ENCODE measurements at places on chromosomes 3 and 15.

- no peak for DNase-seq
Measured at GRCh38 chr3:160171813-160172212, 53.4 kb upstream of the C3orf80 start.

GRCh38 chr3:179000144-179000543, 71.5 kb downstream of the ZMAT3 start:
- DNase-seq: no peak

DNA sequence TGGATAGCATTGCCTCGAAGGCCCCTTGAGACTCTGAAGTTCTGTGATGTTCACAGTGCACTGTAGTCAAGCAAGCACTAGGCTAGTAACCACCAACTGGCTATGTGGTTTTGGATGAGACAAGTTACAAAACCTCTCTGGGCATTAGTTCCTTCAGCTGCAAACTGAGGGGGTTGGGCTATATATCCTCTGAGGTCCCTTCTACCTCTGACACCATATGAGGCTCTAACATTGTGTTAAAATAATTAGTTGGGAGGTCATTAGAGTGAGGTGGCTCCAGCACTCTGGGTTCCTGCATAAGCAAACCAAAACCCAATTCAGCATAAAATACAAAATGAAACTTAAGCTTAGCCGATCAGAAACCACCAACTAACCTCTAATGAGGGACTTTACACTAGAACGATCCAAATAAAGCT, 209.5 kb upstream of the LRRN1 start:
- no peak for DNase-seq

- no peak for DNase-seq
Measured at GRCh38 chr15:66748708-66749035, 46.6 kb downstream of the SMAD6 start.

GRCh38 chr3:8371085-8371551, 130.5 kb upstream of the LMCD1 start:
- no peak for DNase-seq

- no peak for DNase-seq
Measured at GRCh38 chr3:72821161-72821781, 27.0 kb downstream of the SHQ1 start.

- DNase-seq: no peak
Measured at GRCh38 chr15:58931987-58932588, 1.4 kb downstream of the SLTM start.

- no peak for DNase-seq
Measured at GRCh38 chr3:122060040-122060698, 5.0 kb downstream of the CD86 start.

GRCh38 chr3:123694366-123695087, 109.7 kb upstream of the HACD2 start:
- no peak for DNase-seq

- no peak for DNase-seq
Measured at GRCh38 chr3:86938416-86939105, 52.4 kb downstream of the VGLL3 start.

DNA sequence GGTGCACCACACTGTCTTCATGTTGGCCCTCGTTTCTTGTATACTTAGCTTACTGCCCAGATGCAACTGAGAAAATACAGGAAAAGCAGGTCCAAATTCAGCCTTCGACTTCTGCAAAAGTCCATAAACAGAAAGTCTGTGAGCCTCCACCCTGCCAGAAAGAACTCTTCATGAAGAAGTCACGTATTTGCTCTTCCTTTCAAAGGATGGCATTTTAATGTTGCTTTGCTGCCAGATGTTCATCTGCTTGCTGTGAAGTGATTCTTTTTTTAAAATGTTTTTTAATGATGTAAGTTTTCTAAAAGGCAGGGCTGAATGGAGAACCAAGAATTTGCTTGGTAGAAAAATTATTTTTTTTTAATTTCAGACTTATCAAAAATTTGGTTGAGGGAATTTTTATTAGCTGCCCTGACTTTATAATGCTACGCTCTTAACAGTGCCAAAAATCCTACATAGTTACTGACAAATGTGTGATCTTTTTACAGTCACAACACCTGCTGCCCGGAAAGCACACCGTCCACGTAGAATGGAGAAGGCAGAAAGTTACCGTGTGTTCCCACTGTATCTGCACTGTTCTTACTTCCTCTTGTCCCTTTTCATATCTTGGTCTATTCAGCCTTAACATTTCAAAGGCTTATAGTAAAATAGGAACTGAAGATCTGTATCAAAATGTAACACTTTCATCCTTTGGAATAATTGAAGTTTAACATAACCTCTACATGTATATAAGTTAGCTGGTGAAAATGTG, 136.3 kb downstream of the LRRC28 start:
- DNase-seq: no peak

DNA sequence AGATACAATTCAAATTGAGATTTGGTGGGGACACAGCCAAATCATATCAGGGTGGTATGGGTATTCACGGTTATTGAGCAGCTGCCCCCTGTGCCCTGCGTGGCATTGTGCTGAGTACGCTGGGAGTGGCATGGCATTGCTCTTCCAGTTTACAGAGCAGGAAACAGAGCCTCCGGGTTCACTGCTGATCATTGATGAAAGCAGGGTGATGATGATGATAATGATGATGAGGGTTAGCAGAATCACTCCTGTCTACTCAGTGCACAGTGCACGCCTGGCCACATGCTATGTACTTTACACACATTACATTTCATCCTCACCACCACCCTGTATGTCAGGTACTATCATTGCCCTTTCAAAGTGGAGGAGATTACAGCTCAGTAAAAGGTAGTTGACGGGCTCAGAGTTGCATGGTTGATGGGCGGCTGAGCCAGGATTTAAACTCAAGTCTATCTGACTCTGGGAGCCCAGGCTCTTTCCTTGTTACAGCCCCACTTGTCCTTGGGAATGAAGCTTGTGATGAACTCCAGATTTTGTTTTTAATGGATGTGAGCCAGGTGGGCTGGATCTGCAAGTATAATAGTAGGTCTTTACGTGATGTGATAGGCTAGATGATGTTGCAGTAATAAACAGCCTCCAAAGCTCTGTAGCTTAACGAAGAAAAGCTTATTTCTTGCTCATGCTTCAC, 87.6 kb upstream of the MYZAP start:
- DNase-seq: no peak

GRCh38 chr3:189908646-189909045, 212.1 kb downstream of the P3H2 start:
- DNase-seq: no peak

GRCh38 chr15:89578146-89578545, 2.9 kb downstream of the TICRR start:
- DNase-seq: no peak

DNA sequence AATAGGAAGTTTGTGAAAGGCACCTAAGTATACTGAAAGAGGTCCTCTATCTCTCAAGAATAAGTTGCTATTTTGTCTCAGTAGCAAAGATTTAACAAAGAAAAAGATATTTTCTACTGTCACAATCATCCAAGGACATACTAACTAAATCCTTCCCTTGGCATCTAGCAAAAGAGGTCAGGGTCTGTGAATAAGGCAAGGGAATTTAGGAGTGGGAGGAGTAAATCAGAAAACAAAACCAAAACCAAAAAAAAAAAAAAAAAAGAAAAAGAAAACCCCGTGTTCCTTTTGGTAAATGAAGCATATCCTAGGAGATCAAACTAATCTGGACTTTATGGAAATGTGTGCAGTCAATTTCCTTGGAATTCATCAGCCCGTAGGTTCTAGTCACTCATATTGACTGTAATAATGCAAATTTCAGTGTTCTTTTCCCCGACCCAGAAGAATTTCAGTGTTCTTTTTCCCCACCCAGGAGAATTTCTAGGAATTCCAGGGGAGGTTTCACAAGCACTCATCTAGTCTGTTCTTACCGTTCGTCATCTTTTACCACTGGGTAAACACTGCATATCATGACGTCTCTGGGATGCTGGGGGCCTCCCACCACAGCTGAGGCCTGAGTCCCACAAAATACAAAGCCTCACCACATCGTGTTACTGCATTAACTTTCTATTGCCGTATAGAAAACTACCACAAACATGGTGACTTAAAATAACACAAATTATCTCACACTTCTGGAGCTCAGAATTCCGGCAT, 113.8 kb upstream of the CCDC54 start:
- no peak for DNase-seq

- DNase-seq: no peak
Measured at GRCh38 chr3:16477056-16477455, 36.4 kb downstream of the RFTN1 start.

GRCh38 chr3:100856821-100857220, 136.4 kb downstream of the ABI3BP start:
- no peak for DNase-seq

DNA sequence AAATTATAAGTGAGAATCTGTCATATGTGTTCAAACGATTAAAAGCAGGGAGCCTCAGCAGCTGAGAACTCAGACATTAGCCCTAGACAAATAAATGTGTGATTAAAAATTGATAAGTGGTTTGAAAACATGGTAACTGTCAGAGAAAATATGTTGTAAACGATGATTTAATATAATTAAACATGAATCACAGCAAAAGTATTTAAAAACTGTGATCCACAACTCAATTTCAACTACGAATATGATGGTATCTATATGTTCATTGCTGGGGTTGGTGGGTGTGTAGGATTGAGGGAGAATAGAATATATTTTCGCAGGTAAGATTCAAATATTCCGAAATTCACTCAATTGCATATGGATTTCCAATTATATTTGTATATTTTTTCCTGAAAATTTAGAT, 302.2 kb upstream of the CNTN3 start:
- no peak for DNase-seq

GRCh38 chr15:65738649-65739048, 53.4 kb downstream of the DENND4A start:
- DNase-seq: no peak

GRCh38 chr3:107899990-107900651, 190.7 kb downstream of the CD47 start:
- DNase-seq: no peak
